HT1080 (cell line): ENCODE measurements at places on chromosomes 2 and 18. TPM values are rescaled to one million over a fixed set of nuclear protein-coding genes. Genes with fewer than 3 reads are reported as not detected.

The WDCP gene
- total RNA-seq: 13.7 and 14.6 TPM in 2 replicates

The GALR1 gene
- total RNA-seq: not detected in 2 replicates

GRCh38 chr2:24907116-24907515, 12.9 kb downstream of the ADCY3 start:
- DNase-seq: no peak

- no peak for DNase-seq
These were observed 37.4 kb downstream of the TNP1 start for GRCh38 chr2:216822470-216822869.
